ENCODE measurements at places on chromosomes 4 and X.

- DNase-seq = no peak
These were observed 55.9 kb upstream of the RNF128 start for GRCh38 chrX:106670631-106671030.

- no peak for DNase-seq
These were observed 37.7 kb upstream of the MAGEB18 start for GRCh38 chrX:26100421-26100920.

DNA sequence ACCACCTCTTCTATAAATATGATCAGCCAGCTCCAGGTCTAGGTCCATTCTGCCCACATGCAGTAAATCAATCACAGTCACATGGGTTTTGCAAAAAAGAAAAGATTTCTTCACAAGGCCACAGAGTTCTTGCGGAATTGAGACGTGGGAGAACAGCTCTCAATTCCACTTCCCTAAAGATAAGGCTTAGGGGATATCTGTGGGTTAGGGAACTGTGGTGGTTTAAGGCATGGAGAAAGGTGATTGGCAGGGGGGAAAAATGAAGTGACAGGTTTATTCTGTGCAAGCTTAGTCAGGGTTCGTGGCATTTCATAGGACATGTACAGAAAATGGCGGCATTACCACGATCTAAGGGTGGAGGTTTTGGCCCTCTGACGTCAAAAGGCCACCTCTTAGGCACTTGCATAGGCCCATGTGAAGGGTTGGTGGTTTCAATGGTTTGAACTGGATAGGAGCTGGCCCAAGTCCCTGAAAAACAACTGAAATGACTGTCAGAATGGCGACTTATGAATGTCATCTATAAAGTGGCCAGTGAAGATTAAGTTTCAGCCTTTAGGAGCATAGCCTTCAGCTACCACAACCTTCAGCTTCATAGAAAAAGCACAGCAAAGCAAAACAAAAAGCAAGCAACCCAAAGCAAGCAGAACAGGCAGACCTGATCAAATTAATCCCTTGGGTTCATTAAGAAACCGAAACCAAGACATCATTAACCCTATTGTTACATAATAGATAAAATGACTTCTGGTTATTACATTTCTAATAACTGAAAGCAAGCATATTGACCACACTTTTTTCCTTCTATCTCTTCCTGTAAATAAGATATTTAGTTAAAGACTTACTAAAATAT is 289.8 kb upstream of the SFRP2 start:
- no peak for DNase-seq

DNA sequence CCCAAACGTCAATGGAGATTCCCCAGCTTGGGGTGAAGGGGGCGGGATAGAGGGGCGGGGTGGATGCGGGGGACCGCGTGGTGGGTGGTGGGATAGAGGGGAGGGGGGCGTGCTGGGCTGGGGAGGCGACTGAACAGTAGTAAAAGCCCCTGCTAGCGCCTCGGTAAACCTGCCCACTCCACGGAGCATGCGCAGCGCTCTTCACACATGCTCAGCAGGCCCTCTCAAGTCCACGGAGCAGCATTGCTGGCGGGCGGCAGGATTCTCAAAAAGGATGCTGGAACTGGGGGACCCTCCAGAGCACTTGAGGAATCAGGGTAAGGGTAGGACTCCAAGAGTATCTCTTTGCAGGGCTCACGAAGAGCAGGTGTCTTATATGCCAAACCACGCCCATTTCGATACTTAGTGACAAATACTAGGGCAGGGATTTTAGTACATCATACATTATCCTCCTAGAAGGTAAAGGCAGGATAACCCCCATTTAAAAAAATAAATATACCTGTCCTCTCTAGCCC is 378 bp upstream of the RPS6KA6 start:
- peak; percentile 70 for DNase-seq

DNA sequence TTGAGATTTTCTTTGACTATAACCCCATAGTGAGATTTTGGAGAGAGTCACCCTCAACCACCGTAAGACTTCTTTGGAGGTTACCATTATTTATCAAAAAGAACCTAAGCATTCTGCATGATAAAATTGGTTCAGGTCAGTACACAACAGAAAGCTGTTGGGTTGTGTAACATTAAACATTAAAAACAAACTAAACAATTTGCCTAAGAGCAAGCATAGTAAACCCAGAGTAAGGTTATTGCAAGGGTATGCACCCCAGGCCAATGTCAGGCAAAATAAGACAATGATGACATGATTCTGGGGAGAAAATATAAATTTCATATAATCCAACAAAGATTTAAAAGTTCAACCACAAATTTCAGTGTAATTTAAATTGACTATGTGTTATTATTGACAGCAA is 472.4 kb downstream of the SH2D1A start:
- no peak for DNase-seq

DNA sequence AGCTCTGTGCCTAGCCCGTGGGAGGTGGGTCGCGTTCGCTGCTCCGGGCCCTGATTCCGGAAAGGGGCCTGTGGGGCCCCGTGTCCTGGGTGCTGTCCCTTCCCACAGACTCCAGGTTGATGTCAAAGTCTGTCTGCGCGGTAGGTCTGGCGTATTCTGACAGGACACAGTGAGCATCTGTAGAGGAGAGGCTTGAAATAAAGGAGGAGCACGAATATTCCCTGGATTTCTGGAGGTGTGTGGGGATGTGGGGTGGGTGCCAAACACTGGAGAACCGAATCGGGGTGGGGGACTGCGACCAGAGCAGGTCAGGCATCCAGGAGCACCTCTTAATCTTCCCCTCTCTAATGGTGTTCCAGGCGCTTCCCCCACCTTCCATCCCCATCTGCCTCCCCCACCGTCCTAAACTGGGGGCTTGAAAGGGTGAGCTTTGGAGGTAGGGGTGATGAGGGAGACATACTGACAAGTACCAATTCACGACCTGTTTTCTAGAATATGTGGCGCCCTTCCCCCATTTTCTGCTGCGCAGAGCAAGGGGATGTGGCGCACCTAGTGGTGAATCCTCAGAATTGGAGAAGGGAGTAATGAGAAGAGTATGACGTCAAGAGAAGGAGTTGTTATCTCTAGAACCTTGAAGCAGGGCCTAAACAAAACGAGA is 877 bp downstream of the GPRASP1 start:
- peak; percentile 69 for DNase-seq

DNA sequence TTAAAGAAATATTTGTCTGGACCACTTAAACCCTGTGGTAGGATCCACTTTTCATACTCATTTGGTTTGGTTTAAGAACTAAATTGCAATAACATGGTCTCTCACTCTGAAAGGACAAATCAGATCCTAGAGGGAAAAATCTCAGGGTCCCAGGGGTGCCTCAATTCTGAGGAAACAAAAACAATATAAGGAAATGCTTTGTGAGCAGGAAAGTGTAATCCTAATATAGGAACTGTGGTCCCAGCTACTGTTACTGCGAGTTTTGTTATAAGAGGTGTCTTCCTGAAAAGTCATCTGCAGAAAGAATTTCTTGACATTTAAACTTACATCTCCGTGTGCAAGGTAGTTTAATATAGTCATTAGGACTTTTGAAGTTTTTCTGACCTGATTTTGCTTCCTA is 420.1 kb upstream of the LCORL start:
- no peak for DNase-seq

GRCh38 chr4:77199701-77200100 is 42.7 kb downstream of the CCNG2 start:
- DNase-seq = no peak

- no peak for DNase-seq
These were observed 631 bp downstream of the EVC start for GRCh38 chr4:5711479-5712184.

DNA sequence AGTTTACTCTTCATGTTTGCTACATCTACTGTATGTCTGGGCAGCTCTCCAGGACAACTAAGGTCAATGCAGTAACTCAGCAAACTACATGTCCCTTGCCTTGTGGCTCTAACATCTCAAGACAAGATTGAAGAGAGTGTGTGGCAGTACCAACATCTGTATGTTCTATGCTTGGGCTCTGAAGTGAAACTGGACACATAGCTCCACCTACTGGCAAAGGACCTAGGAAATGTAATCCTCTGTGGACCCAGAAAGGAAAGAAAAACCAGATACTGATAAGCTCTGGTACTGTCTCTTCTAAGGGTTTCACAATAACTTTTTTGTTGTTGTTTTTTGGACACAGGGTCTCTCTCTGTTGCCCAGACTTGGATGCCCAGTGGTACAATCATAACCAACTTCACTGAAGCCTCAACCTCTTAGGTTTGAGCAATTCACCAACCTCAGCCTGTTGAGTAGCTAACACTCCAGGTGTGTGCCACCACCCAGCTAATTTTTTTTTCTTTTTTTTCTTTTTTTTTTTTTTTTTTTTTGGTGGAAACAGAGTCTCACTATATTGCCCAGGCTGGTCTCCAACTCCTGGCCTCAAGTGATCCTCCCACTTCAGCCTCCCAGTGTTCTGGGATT is 64.1 kb downstream of the QDPR start:
- DNase-seq = peak; percentile 41

DNA sequence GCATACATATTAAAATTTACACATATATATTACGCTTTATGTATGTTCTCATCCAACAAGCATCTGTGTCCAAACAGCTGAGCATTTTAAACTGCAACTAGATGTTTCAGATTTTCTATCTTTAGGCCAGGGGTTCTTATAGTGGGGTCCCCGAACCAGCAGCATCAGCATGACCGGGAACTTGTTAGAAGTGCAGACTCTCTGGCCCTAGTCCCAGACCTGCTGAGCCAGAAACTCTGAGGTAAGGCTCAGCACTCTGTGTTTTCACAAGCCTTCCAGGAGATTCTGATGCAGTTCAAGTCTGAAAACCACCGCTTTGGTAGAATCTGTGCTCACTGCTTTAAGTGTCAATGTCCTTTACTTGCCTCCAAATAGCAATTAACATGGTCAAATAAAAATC is 266.2 kb upstream of the CASK start:
- no peak for DNase-seq

GRCh38 chr4:178963446-178964045 is 1521.3 kb upstream of the AGA start:
- no peak for DNase-seq

DNA sequence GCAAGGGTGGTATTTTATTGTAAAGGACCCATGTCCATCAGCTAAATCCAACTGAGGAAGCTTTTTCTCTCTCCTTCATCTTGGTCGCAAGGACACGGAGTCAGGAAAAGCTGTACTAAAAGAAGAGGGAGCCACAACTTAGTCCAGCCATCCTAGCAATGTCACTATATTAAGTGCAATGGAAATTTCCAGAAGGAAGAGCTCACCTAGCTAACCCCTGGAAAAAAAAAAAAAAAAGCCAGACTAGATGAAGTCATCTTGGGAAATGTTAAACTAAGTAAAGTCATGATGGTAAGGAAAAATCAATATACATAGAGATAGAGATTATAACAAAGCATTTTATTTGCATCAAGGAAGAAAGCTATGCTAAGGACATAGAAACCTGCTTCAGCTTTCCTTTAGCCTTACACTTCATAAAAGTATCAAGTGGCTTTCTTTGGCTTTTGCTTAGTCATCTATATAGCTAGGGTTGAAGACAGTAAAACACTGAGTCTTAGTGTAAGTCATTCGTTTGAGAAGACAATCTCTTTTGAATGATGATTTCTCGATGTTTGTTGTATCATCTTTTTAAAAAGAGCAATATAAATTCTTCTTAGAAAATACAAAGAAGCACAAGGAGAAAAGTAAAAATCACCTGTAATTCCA is 18.6 kb upstream of the CA5B start:
- DNase-seq = no peak

DNA sequence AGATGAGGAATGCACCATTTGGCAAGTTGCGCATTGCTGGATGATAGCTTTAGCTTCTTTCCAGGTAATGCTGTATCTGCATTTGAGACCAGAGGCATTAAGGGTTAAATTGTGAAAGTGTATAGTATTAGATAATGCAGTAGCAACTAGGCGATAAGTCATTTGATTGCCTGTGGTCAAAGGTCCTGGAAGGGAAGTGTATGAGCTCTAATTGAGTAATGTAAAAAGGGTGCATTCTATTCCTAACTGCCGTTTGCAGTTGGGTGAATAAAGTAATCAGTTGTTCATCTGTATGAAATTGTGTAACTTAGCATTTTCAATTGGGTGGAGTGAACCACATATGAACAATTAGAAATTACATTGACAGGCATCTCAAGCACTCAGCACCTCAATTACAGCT is 54.5 kb upstream of the WDR1 start:
- DNase-seq = no peak

DNA sequence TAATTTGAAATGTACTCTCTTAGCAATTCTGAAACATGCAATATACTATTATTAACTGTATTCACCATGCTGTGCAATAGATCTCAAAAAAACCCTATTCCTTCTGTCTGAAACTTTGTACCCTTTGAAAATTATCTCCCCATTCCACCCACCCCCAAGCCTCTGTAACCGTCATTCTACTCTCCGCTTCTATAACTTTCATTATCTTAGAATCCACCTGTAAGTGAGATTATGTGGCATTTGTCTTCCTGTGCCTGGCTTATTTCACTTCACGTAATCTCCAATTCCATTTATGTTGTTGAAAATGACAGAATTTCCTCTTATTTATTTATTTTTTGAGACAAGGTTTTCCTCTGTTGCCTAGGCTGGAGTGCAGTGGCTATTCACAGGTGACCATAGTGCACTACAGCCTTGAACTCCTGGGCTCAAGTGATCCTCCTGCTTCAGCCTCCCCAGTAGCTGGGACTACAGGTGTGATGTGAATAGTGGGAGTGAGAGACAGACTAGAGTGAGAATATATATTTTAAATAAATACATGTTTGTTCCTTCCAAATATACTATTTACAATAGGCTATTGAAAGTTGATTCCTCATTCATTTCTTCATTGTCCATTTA is 30.5 kb downstream of the VSIG4 start:
- no peak for DNase-seq

DNA sequence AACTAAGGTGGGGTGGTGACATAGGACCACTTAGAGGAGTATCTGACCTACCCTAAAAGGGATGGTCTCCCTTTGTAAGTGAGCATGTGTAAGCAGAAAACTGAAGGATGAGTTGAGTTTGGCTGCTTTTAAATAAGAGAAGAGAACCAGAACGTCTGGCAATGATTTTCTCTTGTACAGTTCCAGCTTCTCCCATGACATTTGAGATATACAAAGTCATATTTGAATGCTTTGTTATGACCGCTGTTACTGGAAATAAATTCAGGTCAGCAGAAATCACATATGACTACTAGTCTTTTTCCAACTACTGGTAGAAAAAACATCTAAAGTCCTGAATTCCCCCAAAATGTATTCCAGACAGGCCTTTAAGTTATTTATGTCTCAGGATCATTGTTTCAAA is 313.3 kb upstream of the BMP3 start:
- DNase-seq = no peak

GRCh38 chr4:69787879-69788278 is 27.5 kb upstream of the SULT1B1 start:
- DNase-seq = no peak

DNA sequence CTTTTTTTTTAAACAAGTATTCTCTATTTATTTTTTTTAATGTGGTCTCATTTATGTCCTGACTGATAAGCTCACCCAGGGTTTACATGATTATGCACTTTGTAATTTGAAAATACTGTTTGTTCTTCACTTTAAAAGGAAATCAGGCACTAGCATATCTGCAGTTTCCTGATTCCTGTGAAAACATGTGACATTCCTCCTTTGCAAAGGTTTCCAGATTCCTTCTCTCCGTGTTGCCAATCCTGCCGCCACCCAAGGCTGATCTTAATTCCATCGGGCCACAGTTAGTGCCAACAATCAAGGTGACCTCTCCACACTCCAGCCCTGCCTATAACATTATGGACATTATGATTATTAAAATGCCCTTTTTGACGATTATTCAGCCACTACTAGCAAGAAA is 225.4 kb downstream of the PCDH7 start:
- no peak for DNase-seq
